Stimulated activated CD8-positive, alpha-beta memory T cell treated with anti-CD3 and anti-CD28 coated beads, Interleukin-2, amount 100 ng/mL, for 1 hour (primary cell): ENCODE measurements at places on chromosomes 2 and 18.

DNA sequence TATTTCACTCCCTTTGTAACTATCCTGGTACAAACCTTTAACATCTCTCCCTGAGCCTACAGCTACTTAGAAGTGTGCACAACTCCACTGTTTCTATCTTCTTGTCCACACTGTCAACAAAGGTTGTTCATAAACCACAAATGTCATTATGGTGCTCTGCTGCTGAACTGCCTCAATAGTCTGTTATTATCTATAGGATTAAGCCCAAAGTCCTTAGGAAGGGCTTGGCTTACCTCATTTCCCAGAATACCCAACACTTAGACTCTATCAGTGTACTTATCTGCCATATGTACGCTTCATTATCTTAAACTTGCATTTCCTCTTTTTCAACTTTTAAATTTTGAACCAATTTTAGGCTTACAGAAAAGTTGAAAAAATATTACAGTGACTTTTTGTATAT, 94.2 kb downstream of the HNMT start:
- DNase-seq, result no peak

DNA sequence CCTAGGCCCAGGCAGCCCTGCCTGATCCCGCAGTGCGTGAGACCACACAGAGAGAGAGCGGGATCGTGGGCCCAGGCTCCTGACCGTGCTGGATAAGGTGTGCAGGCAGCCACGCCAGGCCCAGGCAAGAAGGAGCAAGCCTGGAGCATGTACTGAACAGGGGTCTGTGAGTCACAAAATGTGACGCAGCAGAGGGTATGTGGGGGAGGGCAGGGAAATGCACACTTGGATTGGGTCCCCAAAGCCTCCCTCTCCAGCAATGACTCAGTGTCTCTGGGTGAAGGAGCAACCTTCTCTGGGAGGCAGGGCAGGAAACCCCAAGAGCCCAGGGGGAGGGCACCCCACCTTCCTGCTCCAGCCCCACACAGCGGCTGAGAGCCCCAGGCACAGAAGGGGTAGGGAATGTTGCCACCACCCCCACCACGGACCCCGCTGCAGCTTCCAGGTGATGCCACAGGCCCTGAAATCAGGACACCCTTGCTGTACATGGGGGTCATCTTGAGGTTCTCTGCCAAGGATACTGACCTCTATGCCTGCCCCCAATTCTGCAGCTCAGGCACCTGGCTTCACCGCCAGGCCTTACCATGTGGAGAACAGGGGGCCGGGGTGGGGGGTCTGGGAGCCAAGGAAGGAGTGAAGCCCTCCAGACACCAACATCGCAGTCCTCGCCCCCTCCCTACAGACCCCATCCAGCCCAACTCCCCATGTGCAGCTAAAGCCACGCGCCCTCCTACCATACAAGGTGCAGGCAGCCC, 1.3 kb upstream of the GPC1 start:
- DNase-seq, result no peak

DNA sequence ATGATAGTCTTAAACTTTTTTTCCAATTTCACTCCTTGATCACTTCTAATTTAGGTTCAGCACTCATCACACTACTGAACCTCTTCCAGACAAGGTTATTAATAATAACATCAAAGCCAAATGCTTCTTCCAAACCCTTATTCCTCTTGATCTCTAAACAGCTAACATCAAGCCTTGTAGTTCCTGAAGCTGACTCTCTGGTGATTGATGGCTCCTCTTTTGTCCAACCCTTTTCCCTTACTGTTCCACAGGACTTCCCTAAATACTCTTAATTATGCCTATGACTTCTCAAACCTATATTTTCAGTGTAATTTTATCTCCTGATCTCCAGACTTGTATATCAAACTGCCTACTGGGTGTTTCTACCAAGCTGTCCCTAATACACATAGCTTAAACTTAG, 83.9 kb downstream of the FAM228A start:
- DNase-seq, result no peak

- DNase-seq, result no peak
Observed at GRCh38 chr2:119495948-119496347, 28.3 kb downstream of the SCTR start.

GRCh38 chr2:95392730-95393455, 9.6 kb upstream of the FAHD2A start:
- DNase-seq, result no peak

- no peak for DNase-seq
Observed at GRCh38 chr2:134260713-134261112, 6.8 kb downstream of the MGAT5 start.

GRCh38 chr2:59888015-59888414, 665.4 kb downstream of the BCL11A start:
- DNase-seq, result peak; percentile 4
